ENCODE measurements at places on chromosomes 5 and 9. TPM values are rescaled to one million over a fixed set of nuclear protein-coding genes. Genes with fewer than 3 reads are reported as not detected.

The ANKRD34B gene
- not detected for total RNA-seq

The SREK1IP1 gene
- total RNA-seq = 10.1 TPM

The OR13D1 gene
- total RNA-seq = not detected

The ACER2 gene
- 4.7 TPM for total RNA-seq

The SPATA31D3 gene
- total RNA-seq = not detected

The PHYHD1 gene
- 7.5 TPM for total RNA-seq

The FGF1 gene
- total RNA-seq = not detected

The MRPS30 gene
- 63.9 TPM for total RNA-seq

The OLFM1 gene
- total RNA-seq = not detected

The ORM1 gene
- not detected for total RNA-seq

The STX17 gene
- 7.8 TPM for total RNA-seq

The CYLC2 gene
- not detected for total RNA-seq

The LCN9 gene
- not detected for total RNA-seq

The LCN10 gene
- not detected for total RNA-seq

The RAPGEF6 gene
- 5.3 TPM for total RNA-seq

The PDE4D gene
- total RNA-seq = 3.6 TPM

The BARHL1 gene
- not detected for total RNA-seq

The PCDHB10 gene
- total RNA-seq = under 0.01 TPM

The AQP3 gene
- 30.4 TPM for total RNA-seq

The KLHL3 gene
- 0.68 TPM for total RNA-seq

The FOXI1 gene
- not detected for total RNA-seq

The LHX3 gene
- not detected for total RNA-seq

The HACD4 gene
- 4.7 TPM for total RNA-seq

The SLC6A3 gene
- total RNA-seq = not detected

The ARRDC1 gene
- 120 TPM for total RNA-seq

The NR3C1 gene
- 23.6 TPM for total RNA-seq

The C1QTNF2 gene
- not detected for total RNA-seq
